Right renal pelvis (tissue), 4 donors: ENCODE measurements at places on chromosomes 12 and 14.

- DNase-seq = no peak
Measured at GRCh38 chr12:13387101-13387500, 190.6 kb downstream of the EMP1 start.

GRCh38 chr14:50364792-50365191, 31.9 kb downstream of the CDKL1 start:
- DNase-seq = no peak

- no peak for DNase-seq
Measured at GRCh38 chr12:28631831-28632230, 441.6 kb downstream of the CCDC91 start.

DNA sequence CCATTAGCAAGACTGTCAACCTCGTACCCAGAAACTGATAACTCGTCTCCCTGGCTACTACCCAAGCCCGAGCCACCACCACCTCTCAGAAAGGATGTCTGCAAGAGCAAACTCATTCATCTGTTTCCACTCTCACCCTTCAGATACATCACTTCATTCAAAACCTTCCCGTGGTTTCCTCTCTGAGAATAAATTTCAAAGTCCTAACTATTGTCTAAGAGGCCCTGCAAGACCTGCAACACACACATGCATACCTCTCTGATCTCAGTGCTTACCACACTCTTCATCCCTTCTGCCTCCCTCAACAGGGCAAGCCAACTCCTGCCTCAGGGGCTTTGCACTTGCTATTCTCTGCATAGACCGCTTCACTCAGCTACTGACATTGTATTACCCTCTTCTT, 40.6 kb downstream of the PPP1R13B start:
- DNase-seq = no peak

- DNase-seq = no peak
Measured at GRCh38 chr12:39533951-39534350, 85.7 kb downstream of the ABCD2 start.

DNA sequence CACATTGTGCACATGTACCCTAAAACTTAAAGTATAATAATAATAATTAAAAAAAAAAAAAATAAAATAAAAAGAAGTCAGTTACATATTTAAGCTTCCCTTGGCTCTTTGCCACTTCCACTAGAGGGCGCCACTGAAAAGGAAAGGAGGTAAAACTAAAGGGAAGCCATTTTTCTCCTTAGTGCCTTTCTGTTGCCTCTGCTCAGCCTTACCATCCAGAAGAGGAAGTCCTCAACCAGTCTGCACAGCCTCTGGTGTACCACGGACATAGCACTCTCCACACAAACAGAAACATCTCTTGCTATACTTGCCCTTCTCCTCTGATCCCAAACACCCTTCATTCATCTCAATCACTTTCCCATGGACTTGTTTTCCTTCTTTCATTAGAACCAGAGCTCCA, 169.0 kb upstream of the EEA1 start:
- no peak for DNase-seq

DNA sequence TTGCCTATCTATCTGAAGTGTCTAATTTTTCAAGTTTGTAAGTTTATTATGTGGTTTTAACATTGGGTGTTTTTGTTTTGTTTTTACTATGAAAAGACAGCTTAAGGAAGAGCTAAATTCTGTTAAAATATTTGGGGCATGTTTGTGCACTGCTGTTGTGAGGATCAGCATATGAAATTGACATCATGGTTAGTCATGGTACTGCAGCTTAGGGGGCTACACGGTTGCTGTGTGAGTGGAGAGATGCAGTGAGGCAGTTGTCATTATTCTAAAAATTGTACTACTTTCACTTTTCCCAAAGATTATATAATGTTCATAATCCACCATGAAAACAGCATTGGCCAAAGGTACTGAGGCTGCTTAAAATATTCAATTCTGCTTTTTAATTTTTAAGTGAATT, 49.0 kb downstream of the ZC3H14 start:
- DNase-seq = no peak
